ENCODE measurements at places on chromosomes 7 and 10.

GRCh38 chr10:104903433-104903832 lies 262.3 kb downstream of the SORCS3 start:
- DNase-seq, result no peak

DNA sequence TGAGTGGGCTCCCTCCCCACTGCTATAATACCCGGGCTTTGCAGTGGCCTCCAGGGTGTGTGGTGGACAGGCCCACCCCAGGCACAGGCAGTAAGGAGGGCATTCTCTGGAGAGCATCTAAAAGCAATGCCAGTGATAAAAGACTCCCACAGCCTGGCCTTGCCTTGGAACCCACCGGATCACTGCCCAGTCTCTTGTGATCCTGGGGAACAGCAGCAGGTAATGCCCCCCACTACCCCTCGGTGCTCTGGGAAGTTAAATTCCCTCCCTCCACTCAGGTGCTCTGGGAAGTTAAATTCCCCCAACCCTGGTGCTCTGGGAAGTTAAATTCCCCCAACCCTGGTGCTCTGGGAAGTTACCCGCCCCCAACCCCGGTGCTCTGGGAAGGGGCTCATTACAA lies 565.2 kb downstream of the TCERG1L start:
- DNase-seq, result no peak

DNA sequence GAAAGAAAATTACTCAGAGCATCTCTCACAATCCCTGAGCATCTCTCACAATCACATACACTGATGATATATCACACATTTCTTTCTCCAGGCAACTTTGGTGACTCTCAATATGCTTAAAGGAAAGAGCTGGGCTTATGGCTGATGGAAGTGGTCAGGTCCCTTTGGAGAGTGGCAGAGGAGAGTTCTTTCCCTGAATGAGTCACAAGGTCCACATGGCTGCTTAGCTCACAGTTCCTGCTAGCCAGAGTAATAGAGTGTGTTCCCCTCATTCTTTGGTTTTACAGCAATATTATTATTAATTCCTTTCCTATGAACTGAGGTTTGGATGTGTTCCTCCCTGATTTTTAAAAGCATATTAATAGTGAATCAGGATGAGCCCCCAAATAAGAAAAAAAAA lies 287.4 kb downstream of the C7orf25 start:
- DNase-seq, result no peak

GRCh38 chr10:133401500-133401899 lies 7.5 kb downstream of the MTG1 start:
- DNase-seq, result no peak

Data from cerebellum (tissue), 4 donors.